ENCODE measurements at places on chromosomes 16 and 17.
A peak's percentile ranks its signal among the peaks of the same experiment; 100 is the strongest.

DNA sequence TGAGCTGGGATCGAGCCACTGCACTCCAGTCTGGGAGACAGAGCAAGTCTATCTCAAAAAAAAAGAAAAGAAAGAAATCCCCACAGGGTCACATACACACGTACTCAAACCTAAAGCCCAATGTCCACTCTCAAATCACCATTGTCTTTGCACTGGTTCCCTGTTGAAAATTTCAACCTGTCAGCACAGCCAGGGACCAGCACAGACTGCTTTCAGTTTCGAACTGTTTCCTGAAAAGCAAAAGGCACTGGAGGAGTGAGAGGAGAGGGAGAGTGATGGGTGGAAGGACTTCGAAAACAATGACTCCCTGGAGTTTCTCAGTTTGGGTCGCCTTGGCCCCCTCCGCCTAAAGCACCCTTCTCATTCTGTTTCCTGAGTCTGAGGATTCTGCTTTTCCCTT lies 9.0 kb upstream of the CD300C start:
- no peak for DNase-seq

DNA sequence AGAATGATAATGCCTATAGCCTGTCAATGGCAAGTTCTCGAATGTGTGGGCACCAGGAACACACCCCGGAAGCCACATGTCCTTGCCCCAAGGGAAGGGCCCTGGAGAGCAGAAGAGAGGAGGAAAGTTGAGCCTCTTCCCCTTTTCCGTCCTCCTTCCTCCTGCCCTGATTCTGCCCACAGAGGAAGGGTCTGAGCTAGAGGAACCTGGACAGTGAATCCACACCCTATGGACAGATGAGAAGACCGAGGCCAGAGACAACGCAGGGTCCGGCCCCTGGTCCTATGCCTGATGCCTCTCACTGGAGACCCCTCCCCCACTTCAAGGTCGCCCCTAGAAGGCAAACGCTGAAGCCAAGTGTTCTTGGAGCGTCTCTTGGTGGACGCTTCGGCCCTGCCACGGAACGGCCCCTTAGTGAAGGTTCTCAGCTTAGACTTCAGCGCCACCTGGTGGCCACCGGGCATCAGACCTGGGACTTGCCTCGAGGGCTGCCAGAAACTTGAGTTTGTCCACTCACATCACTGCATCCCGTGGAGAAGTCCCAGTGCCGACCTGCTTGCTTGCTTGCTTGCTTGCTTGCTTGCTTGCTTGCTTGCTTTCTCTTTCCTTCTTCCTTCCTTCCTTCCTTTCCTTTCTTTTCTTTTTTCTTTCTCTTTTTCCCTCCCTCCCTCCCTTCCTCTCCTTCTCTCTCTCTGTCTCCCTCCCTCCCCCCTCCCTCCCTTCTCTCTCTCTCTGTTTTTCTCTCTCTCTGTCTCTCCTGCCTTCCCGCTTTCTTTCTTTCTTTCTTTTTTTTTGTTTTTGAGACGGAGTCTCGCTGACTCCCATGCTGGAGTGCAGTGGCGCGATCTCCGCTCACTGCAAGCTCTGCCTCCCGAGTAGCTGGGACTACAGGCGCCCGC lies 20.6 kb upstream of the SPNS3 start:
- DNase-seq: peak; percentile 75

DNA sequence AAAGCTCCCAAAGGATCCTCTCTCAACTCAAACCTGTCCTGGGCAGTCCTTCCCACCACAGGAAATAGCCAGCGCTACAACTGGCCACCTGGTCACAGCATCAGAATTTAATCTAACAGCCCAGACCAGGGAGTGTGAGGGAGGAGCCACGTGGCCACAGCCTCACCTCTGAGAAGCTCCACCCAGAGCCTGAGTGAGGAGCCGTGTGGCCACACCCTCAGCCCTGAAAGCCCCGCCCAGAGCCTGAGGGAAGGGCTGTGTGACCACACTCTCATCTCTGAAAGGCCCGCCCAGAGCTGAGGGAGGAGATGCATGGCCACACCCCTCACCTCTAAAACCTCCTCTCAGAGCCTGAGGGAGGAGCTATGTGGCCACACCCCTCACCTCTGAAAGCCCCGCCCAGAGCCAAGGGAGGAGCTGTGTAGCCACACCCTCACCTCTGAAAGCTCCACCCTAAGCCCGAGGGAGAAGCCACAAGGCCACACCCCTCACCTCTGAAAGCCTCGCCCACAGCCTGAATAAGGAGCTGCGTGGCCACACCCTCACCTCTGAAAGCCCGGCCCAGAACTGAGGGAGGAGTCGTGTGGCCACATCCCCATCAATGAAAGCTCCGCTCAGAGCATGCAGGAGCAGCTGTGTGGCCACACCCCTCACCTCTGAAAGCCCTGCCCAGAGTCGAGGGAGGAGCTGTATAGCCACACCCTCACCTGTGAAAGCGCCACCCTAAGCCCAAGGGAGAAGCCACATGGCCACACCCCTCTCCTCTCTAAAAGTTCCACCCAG lies 28.6 kb downstream of the SLC38A8 start:
- DNase-seq: peak; percentile 33

- DNase-seq: no peak
These were observed 740 bp downstream of the AATF start for GRCh38 chr17:36949461-36949927.

GRCh38 chr16:47990676-47991075 lies 165.1 kb downstream of the ABCC12 start:
- no peak for DNase-seq

GRCh38 chr17:29358416-29358815 lies 31.7 kb upstream of the TAOK1 start:
- DNase-seq: no peak

GRCh38 chr17:8151120-8151640 lies 1.0 kb downstream of the PER1 start:
- DNase-seq: peak; percentile 83

- DNase-seq: no peak
These were observed 7.6 kb downstream of the LMF1 start for GRCh38 chr16:962901-963814.

DNA sequence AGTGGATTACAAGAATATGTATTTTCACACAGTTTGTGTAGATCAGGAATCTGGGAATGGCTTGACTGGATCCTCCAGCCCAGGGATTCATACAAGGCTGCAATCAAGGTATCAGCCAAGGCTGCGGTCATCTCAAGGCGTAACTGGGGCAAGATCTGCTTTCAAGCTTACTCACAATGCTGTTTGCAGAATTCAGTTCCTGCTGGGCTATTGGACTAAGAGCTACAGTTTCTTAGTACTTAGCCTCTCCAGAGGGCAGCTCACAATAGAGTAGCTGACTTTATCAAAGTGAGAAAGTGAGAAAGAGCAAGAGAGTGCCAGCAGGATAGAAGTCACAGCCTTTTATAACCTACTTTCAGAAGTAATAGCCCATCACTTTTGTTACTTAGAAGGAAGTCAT lies 211.0 kb downstream of the MAP2K6 start:
- DNase-seq: no peak

- DNase-seq: no peak
These were observed 88.2 kb downstream of the WDR59 start for GRCh38 chr16:74896389-74897370.

- DNase-seq: no peak
These were observed 155.6 kb downstream of the HS3ST2 start for GRCh38 chr16:22969567-22969966.

DNA sequence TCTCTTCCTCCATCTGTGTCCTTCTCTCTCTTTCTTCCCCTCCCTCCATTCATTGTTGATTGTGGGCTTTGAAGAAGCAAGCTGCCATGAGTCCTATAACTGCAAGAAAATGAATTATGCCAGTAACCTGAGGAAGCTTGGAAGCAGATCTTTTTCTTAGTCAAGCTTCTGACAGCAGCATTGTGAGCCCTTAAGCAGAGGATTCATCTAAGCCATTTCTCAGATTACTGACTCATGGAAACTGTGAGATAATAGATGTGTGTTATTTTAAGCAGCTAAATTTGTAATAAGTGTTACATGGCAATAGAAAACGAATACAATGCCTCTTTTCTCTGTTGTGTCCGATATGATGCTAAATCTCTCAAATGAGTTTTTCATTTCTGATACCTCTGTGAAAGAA lies 1109.7 kb downstream of the CDH11 start:
- DNase-seq: no peak

- no peak for DNase-seq
These were observed 113.1 kb downstream of the SHISA9 start for GRCh38 chr16:13014476-13014875.

DNA sequence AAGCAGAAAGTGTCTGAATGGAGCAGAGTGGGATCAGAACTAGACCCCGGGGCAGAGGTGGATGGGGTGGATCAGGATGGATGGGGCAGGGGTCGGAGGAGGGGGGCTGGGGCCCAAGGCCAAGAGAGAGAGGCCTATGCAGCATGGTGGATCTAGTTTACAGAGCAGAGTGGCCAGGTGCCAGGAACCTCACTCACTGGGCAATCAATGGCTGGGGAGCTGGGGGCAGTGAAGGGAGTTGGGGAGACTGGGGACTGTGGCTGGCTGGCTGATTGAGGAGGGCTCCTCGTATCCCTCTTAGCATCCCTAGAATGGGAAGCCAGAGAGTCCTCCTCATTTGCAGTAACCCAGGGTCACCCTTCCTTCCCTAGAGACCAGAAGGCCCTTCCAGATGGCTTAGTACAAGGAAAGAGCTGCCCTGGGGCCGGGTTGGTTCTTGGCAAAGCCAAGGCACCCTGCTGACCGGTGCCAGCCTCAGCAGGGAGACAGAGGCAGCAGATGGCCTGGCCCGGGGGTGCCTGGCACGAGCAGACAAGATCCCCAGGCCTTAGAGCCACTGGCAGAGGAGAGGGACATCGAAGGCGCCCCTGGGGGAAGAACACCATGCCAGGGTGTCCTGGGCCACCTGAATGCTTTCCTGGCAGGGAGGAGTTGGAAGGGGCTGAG lies 36.8 kb downstream of the SRCIN1 start:
- DNase-seq: no peak

DNA sequence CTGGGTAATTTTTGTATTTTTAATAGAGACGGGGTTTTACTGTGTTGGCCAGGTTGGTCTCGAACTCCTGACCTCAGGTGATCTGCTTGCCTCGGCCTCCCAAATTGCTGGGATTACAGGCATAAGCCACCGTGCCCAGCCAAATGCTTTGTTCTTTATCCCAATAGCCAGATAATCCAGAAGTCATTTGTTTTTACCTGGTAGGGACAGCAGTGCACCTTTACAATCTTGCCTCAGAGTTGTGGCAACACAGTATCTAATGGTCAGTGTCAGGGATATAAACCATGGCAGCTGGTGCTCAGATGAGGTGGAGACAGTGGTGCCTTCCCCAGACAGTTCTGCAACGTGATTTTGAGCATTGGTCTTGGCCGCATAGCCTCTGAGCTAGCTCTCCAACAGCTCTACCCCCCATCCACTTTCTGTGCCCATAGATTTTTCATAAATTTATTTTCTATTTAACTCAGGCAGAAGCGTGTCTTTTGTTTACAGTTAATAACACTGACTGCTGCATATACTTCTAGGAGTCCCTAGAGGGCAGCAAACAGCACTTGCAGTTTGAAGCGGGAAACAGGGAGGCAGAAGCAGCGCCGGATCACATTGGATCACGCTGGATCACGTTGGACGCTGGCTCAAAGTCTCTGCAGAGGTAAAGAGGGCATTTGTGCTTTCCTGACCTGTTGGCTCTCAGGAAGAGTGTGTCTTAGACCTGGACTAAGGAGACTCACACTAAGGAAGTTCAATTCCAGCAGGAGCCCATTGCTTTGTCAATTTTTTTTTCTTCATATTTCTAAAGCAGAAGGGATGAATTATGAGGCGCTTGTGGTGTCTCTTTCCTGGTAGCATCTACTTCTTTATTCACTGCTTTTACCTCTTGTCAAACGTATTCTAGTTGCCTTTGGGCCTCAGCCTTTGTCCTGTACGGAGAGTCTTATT lies 5.1 kb upstream of the GGT6 start:
- DNase-seq: peak; percentile 44

GRCh38 chr16:89114159-89114981 lies 20.7 kb downstream of the ACSF3 start:
- DNase-seq: no peak

- no peak for DNase-seq
These were observed 83.4 kb upstream of the ZFHX3 start for GRCh38 chr16:73131156-73131862.

DNA sequence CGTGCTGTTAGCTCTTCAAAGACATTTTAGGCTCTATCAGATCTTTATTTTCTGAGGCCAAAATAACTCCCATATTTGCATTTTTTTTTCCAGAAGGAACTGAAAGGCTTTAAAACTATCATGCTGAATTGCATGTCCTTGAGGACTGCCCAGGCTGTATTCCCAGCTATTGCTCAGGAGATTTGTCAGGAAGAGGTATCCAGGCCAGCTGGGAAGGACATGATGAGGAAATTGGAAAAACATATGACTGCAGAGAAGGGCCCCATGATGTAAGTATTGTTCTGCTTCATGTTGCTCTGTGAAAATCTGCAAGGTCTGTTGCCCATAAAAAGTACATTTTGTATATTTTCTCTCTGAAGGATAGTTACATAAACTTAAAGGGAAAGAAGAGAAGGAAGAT lies 5.7 kb downstream of the CDC6 start:
- no peak for DNase-seq

DNA sequence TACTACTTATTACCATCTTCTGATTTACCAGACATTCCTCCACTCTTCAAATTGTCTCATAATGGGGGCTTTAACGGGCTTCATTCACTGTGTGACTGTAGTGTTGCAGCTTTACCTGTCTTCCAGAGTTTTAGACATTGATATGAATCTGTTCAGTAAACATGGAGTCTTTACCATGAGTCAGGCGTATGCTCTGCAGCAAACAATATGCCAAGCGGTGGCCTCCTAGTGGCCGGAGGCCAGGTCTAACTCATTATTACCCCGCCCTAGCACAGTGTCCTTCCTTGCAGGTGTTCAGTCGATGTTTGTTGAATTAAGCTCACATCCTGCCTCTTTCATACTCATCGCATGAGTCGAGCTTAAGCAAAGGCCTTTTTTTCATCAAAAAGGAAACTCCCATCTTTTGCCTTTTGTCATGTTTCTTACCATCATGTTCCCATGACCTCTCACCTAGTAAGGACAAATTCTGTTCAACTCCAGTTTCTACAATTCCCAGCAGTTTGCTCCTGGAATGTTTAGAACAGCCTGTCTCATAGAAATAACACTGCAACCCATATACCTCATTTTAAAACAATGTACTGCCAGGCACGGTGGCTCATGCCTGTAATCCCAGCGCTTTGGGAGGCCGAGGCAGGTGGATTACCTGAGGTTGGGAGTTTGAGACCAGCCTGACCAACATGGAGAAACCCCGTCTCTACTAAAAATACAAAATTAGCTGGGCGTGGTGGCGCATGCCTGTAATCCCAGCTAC lies 39.4 kb downstream of the TUBD1 start:
- DNase-seq: no peak

DNA sequence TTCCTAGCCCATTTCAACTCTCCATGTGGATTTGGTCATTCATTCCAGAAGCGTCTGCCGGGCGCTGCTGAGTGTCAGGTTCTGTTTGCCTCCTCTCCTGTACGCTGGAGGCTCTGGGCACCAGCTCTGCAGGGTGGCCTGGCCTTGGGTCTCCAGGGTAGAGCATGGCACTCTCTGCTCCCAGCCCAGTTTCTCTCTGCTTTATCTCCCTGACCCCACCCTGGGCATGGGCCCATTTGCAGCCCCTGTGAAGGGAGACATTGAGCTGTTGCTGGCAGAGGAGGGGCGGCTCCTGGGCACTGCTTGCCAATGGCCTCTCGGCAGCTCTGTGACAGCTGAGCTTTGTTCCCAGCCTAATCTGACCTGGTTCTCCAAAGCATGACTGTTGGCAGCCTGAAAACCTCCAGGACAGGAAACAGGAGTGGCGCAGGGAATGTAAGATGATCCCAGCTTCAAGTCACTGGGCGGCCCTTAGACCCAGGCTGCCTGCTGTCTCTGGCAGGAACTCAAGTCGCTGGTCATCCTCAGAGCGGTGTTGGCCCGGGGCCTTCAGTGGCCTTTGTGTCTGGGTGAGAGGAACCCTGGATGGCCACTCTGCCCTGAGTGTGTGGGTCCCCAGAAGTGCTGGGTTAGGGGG lies 146.8 kb downstream of the SEC14L1 start:
- DNase-seq: no peak

- no peak for DNase-seq
These were observed 109.1 kb downstream of the ZFHX3 start for GRCh38 chr16:72938795-72939164.

All from GM18507 (cell line).